ENCODE measurements at places on chromosomes 2 and 18. TPM values are rescaled to one million over a fixed set of nuclear protein-coding genes. Genes with fewer than 3 reads are reported as not detected.

DNA sequence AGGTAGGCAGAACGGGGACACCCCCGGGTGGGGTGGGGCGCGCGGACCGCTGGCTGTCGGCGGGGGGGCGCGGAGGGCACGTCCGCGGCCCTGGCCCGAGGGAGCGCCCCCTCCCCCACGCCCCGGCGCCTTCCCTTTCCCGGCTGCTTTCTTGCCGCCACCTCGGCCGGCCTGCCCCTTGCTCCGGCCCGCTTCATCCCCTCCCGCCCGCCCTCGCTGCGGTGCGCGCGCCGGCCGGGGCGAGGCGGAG is 443 bp downstream of the VAPA start:
- no peak for DNase-seq

- no peak for DNase-seq
Measured at GRCh38 chr2:118974103-118974993, 32.4 kb downstream of the MARCO start.

- no peak for DNase-seq
Measured at GRCh38 chr18:59628995-59629394, 68.2 kb downstream of the CCBE1 start.

DNA sequence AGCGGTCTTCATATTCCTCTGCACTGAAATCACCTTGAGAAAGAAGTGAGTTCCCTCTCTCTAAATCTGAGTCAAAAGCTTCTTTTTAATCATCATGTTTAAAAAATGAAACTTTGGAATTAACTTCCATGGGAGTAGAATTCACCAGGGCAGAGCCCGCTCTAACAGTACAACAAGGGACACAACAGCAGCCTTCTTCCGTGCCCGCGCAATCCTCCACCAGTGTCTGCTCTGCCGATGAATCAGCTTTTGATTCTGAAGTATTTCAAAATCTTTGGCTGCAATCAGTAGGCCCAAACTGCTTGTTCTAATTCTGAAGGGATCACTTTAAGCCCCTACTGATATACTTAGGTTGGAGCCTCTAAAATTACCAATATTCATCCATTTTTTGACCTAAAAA is 76.9 kb downstream of the USP40 start:
- no peak for DNase-seq

DNA sequence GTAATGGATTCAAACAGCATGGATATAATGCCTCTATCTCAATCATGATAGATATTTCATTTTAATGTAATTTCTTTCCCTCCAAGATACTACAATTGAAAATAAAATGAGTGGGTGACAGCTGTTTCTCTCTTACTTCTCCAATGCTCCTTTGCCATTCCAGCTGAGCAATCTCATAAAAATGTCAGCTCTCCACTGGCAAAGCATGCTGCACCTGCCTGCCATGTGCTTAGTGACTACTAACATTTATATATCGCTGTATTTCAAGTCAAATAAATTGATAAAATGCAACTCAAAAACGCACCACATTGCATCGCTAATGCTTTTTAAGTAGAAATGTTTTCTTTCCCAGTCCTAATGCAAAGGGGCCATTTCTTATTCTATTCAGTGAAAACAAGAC is 1093.9 kb downstream of the CBLN2 start:
- no peak for DNase-seq

DNA sequence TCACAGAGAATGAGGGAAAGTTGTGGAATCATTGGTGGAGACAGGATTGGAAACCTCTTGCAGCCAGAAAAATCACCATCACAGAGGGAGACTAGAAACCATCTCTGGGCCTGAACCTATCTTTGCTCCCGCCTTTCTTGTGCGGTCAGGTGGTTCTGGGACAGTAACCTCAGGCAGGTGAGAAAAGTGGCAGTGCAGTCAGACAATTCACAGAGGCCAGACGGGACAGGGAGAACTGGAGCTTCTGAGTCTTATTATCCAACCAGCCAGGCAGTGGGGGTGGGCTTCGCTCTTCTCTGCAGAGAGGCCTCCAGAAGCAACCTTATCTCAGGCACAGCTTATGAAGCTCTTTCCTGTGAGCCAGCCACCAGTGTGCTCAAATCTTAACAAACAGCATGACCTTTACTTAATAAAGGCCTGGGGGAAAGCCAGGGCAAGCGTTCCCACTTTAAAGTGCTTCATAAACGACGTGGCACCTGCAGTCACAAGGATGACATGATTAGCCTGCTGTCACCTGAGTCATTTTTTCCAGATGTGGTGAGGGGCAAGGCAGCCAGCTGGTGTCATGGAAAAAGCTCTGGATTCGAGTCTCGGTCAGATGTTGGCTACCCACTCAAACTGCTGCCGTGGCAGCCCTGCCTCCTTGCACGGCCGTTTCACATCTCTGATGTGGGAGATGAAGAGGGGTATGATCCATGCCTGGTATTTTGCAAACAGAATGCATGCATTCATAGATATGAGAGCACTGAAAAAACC is 109.7 kb downstream of the B3GNT2 start:
- DNase-seq, result no peak

DNA sequence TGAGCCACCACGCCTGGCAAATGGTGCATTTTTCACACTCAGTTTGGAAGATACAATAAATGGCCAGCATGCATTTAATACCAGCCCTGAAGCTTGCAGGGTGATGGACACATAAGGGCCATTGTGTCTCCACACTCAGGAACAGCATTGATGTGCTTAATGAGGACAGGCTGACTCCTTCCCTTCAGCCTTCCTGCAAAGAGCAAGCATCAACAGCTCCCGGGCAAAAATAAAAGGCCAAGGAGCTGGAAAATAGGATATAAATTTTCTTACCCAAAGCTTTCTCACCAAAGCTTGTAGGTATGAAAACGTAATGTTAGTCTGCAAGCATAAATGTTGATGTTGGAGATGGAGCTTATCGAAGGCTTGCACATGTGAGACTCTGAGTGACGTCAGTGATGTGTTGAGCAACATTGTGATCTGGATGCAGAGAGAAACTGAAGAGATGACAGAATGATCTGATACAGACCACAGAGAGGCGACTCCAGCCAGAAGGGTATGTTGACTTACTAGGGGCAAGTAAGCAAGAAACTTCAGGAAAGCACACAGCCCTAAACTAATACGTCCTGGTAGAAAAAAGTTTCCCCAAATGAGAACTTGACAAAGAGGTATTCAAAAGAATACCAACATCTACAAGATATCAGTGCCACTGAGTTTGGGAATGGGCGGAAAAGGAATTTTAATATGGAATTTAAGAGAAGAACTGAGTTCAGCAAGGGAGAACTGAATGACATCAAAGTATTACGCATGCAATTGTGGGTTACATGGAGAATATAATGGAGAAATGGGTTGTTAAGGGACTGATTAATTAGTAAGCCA is 256.5 kb downstream of the TGIF1 start:
- no peak for DNase-seq

DNA sequence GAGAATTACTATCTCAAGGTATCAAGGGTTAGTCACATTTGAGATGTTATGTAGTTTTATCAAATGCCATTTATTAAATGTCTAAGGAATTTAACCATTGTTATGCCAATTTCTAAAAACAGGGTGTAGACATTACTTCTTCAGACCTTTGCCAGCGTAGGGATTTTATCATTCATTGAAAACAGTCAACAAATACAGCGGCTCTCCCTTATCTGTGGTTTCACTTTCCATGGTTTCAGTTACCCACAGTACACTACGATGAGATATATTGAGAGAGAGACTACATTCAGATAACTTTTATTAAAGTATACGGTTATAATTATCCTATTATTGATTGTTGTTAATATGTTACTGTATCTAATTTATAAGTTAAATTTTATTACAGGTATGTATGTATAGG is 234.7 kb downstream of the TMX3 start:
- DNase-seq, result no peak

GRCh38 chr2:38156436-38156835 is 80.5 kb upstream of the CYP1B1 start:
- DNase-seq, result no peak

GRCh38 chr2:121897335-121897970 is 142.0 kb downstream of the TSN start:
- no peak for DNase-seq

DNA sequence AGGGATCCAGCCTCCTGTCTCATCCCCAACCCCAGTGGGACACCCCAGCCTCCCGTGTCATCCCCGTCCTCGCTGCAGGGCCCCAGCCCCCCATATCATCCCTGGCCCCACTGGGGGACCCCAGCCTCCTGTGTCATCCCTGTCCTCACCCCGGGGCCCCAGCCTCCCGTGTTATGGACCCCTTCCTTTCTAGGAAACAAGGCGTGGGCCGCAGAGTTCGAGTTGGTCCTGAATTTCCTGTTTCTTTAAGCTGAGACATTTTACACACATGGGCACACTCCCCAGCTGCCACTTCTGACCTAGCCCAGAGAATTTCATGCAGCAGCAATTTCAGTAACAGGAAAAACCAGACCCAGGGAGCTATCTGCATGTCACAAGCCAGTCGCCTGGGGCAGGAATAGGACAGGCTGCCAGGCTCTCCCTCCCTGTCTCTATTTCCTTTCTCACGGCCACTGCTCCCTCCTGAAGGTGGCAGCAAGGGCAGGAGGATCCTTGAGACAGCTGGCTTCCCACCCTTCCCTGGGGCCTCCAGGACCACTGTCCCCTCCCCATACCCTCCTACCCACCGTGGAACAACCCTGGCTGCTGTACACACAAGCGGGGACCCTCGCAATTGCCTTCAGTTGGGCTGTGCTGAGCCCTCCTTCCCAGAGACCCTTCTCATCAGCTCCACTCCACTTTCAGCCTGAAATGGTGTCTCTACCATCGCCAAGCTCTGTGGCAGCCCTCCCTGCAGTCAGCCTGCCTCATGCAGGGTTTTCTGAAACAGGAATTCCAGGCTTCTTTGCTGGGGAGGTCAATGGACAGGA is 141.9 kb upstream of the ID2 start:
- DNase-seq, result no peak

GRCh38 chr2:104766683-104767082 is 87.2 kb upstream of the POU3F3 start:
- DNase-seq, result no peak

DNA sequence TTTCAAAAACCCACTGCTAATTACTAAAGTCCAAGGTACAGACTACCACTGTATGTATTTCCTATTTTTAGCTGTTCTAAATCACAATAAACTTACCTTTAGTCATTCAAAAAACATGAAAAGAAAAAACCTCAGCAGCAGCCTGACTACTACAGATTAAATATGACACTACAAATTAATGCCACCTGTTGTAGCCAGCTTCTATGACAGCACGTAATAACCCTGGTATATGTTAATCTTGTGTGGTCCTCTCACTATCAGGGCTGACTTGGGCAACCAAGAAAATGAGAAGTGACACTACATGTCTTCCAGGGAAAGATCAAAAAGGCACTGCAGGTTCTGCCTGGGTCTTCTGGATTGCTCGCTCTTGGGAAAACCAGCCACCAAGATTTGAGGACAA is 90.6 kb upstream of the FAM124B start:
- no peak for DNase-seq

DNA sequence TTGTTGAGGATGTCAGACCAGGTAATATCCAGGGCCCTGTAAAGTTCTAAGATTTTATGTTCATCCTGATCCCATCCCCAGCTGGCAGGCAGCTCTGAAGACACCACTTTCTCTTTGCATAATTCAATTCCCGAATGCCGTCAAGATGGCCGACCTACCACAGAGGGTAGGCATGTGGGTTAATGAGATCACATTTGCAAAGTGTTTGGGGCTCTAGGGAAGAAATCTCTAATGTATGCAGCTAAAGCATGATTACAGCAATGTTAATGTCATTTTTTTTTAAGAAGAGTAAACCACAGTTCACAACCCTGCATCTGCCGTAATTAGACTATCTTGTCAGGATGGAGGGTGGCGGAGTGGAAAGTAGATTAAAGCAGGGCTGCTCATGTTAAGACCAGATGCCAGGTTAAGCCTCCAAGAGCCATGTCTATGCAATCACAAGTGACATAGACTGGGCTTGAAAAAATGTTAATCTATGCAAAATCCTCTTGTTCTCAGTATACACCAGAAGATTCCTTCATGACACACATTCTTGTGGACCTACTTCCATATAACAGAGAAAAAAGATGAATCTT is 131.4 kb downstream of the ALK start:
- no peak for DNase-seq

GRCh38 chr2:210170446-210171303 is 534 bp downstream of the KANSL1L start:
- DNase-seq, result peak; percentile 77

GRCh38 chr2:100846716-100847115 is 26.8 kb downstream of the NPAS2 start:
- no peak for DNase-seq

GRCh38 chr2:24635181-24635580 is 144.1 kb downstream of the NCOA1 start:
- DNase-seq, result no peak

DNA sequence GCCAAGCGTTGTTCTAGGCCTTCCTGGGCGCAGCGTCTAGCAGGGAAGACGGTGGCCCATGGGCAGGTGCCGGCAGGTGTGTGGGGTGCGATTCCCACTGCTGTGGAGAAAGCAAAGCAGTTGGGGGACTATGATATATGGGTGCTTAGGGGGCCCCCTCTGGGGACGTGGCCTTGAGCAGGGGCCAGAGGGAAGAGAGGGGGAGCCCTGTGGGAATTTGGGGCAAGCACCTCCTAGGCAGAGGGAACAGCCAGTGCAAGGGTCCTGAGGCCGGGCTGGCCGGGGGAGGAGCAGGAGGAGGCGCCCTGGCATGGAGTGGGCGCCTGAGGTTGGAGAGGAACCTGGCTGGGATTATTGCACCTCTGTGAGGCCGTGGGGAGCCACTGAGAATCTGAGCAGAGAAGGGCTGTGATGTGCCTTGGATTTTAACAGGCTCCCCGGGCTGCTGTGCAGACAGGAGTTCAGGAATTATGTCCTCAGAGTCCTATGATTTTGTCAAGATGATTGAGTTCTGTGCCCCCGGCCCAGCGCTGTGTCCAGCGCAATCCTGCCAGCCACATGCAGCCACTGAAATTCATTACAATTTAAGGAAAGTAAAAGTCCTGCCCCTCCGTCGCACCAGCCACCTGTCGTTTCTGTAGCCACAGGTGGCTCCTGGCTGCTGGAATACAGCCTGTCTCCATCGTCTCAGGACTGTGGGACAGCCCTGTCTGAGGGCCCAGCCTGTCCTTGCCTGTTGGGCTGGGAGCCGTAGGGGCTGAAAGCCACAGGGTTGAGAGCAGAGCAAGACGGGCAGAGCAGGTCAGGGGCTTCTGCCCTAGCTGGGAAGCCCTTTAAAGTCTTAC is 9.1 kb upstream of the KLHL30 start:
- DNase-seq, result no peak

DNA sequence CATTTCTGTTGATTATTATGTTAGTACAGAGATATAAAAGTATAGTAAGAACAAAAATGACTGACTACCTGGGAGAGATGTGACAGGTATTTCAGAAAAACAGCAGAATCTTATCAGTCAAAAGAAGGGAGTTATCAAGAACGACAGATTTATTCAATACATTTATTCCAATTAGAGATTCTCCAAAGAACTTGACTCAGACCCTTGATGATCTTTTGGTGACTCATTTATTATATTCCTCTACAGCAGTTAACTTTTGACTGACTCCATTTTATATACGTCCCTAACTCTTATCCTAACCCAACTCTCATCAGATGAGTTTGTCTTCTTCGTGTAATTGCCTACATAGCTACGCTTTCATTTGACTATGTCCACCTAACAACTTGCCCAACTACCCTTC is 91.1 kb downstream of the C2orf74 start:
- DNase-seq, result no peak

Gene NAB1
- total RNA-seq, result 69.8 TPM

Gene NHEJ1
- total RNA-seq, result 6.9 TPM

Gene TMEM200C
- not detected for total RNA-seq

Gene PSMA8
- not detected for total RNA-seq

Gene PAIP2B
- 6.5 TPM for total RNA-seq

Gene RUFY4
- not detected for total RNA-seq

Gene GAREM2
- 1.5 TPM for total RNA-seq

Gene IL36A
- 251 TPM for total RNA-seq

Data from esophagus squamous epithelium (tissue), 5 donors.